ENCODE measurements at places on chromosomes 4 and X.

GRCh38 chr4:15550491-15550890 lies 80.8 kb downstream of the CC2D2A start:
- peaks cover 23% of the 10 kb centered on the region for H3K4me1 ChIP-seq
- DNase-seq, result no peak
- H3K27ac ChIP-seq, result no peak overlapping the region

GRCh38 chr4:146960634-146961033 lies 15.0 kb upstream of the TTC29 start:
- H3K27me3 ChIP-seq, result no peaks in the 10 kb centered on the region
- H3K36me3 ChIP-seq, result no peaks in the 10 kb centered on the region
- DNase-seq, result no peak
- H3K4me1 ChIP-seq, result no peaks in the 10 kb centered on the region
- no peak overlapping the region for H3K4me3 ChIP-seq
- H3K27ac ChIP-seq, result no peak overlapping the region

DNA sequence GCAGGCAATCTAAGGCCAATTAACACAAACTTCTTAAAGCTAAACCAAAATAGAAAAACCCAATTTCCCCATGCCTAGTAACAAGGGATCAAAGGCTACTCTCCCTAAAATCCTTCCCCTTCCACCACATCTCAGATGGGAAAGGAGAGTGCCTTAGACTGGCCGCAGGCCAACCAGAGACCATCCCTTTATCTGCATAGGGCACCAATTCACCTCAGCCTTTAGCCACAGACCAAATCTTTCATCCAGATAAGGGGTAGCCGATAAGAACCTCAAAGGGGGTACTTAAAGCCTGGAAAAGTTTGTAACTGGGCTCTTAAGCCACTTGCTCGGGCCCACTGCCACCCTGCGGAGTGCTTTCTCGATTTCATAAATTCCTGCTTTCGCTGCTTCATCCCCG lies 68.3 kb downstream of the TEX13C start:
- H3K27ac ChIP-seq, result no peak overlapping the region
- no peaks in the 10 kb centered on the region for H3K36me3 ChIP-seq
- no peaks in the 10 kb centered on the region for H3K27me3 ChIP-seq
- no peak for DNase-seq

DNA sequence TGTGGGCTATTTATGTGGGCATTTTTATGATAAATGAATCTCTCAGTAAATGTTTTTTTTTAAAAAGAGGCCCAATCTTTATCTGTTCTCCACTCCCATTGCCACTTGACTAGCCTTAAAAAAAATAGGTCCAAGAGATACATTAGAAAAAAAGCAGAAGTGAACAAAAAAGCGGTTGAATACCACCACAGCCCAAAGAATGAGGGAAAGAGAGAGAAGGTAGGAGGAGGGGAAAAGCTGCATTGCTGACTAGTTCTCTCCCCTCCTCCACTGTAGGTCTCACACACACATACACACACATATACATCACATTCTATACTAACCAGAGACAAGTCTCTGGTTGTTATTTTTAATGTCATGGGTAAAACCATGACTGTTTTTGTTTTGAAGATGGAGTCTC lies 95.8 kb upstream of the IL13RA1 start:
- H3K27ac ChIP-seq, result no peak overlapping the region
- DNase-seq, result no peak
- H3K27me3 ChIP-seq, result no peaks in the 10 kb centered on the region
- no peak overlapping the region for H3K4me3 ChIP-seq

- H3K4me3 ChIP-seq, result no peak overlapping the region
- H3K4me1 ChIP-seq, result no peaks in the 10 kb centered on the region
- no peak overlapping the region for H3K27ac ChIP-seq
These were observed 121.3 kb downstream of the HS6ST2 start for GRCh38 chrX:132837126-132837525.

DNA sequence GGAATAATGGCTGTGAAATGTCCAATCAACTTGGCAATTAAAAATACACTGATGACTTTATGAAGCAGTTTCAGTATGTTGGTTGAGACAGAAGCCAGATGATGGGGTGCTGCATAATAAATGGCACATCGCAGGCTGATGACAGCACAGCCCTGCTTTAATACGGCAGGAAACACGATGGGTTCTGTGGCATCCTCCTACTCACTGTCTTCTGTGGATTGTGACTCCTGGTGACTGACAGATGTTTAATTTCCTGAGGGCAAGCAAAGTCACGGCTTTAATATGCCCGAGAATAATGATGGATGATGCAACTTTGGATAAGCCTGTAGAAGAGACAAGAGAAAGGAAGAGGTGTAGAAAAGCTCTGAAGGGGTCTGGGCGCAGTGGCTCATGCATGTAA lies 295.4 kb downstream of the TRIML1 start:
- H3K4me1 ChIP-seq, result no peaks in the 10 kb centered on the region
- no peak overlapping the region for H3K4me3 ChIP-seq
- H3K27ac ChIP-seq, result no peak overlapping the region
- no peaks in the 10 kb centered on the region for H3K36me3 ChIP-seq
- no peak for DNase-seq

- H3K27ac ChIP-seq, result no peak overlapping the region
- no peaks in the 10 kb centered on the region for H3K27me3 ChIP-seq
- no peak overlapping the region for H3K4me3 ChIP-seq
- no peaks in the 10 kb centered on the region for H3K36me3 ChIP-seq
These were observed 272.1 kb downstream of the RAPGEF2 start for GRCh38 chr4:159374749-159375530.

DNA sequence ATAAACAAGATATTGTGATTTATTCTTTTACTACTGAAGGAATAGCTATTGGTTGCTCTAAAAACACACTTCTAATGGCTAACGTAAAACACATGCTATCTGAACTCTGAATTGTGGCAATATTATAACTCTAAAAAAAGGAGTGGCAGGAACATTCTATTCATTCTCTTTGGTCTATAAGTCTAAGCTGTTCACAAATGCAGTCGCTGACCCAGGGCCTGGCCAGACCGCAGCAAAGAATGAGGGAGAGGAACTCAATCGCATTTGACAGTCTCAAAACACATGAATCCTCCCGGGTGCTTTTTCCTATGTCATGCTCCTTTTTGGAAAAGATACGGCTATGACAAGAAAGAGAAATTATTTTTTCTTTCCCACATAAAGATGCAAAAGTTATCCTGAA lies 651.6 kb upstream of the PITX2 start:
- H3K4me1 ChIP-seq, result no peaks in the 10 kb centered on the region
- no peaks in the 10 kb centered on the region for H3K36me3 ChIP-seq
- DNase-seq, result no peak
- no peak overlapping the region for H3K27ac ChIP-seq

DNA sequence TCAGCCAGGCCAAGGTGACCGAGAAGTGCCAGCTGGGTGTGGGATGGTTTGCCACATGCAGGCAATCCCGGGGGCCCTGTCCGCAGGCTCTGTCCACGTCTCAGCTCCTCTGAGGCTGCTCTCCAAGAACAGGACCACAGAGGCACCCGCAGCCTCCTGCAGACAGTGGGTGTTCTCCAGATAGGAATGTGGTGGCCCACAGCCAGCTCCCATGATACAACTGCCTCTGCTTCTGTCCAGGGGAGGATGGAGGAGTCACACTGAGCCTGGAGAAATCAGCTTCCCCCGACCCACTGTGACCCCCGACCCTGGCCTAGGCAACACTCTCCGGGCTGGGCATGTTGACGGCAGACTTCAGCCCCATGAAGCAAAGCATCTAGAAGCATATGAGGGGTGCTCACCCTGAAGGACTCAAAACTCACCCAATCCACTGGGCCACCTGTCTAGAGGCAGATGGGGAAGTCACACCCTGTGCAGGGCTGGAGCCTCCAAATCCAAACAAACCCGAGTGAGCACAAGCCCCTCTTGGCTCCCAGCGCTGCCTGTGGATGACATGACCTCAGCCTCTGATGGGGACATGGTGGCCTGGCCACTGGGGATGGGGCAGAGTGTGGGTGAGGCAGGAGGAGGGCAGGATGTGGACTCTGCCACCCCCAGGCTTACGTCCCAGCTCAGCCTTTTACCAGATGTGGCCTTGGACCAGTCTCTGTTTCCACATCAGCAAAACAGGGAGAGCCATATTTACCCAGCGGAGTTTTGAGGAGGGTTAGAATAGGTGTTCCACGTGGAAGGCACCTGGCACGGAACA lies 102.3 kb downstream of the PSAPL1 start:
- no peaks in the 10 kb centered on the region for H3K27me3 ChIP-seq
- H3K4me1 ChIP-seq, result no peaks in the 10 kb centered on the region

Measured in pancreas (tissue), 10 donors.